RWPE1 (cell line): ENCODE measurements at places on chromosomes 2 and 18.
A peak's percentile ranks its signal among the peaks of the same experiment; 100 is the strongest.

- DNase-seq: no peak
These were observed 2.2 kb downstream of the EPB41L3 start for GRCh38 chr18:5541644-5542043.

- no peak for DNase-seq
These were observed 488.3 kb downstream of the CCDC85A start for GRCh38 chr2:56671973-56672569.

- DNase-seq: peak; percentile 4
These were observed 40.7 kb upstream of the C2orf66 start for GRCh38 chr2:196849895-196850294.

DNA sequence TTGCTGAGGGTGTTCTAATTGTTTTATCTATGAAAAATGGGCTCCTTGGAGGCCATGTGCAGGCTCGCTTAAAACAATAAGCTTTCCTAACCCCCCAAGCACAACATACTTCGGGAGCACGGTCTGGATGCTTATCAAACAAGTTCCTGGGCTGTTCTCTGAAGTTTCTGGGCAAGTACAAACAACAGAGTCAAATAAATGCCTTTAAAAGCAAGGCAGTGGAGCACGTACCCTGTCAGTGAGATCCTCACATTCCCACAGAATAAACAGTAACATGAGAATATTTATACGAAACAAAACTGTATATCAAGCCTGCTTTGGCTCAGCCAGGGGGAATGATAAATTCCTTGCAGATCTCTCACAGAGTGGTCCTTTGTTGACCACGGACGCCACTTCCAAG is 44.8 kb downstream of the FTCDNL1 start:
- no peak for DNase-seq

DNA sequence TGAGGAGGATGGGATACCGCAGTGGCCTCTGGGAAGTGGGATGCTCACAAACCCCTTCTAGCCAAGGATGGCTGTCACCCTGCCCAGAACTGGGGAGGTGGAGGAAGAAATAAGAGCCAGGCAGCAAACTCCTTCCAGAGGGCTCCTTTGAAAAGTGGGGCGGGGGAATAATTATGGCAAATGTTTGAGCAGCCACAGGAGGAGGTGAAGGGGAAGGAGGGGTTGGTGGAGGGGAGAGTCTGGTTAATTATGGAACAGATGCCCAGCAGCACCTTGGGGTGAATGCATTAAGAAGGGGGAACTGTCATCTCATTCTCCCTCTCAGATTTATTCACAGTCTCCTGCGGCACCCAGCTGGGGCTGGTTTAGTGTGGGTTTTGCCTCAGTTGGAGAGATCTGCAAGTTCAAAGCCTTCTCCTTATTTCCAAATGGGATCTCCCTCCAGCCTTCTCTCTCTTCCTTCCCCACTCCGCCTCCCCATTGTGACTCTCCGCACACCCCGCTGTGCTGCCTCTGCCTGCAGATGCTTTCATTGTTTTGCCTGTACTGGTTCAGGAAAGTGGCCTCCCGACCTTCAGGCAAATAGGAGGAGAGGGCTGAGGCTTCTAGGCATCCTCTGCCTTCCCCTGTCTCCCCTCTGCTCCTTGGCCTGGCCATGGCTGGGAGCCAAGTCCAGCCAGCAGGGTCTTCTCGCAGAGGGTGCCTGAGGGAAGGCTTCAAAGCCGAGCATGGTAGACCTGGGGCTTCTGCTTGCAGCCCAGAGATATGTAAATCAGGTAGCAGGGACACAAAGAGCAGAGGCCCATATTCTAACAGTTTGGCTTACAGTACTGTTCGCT is 457.2 kb upstream of the MEX3C start:
- DNase-seq: no peak

- DNase-seq: no peak
These were observed 202.7 kb downstream of the NYAP2 start for GRCh38 chr2:225602205-225602604.

DNA sequence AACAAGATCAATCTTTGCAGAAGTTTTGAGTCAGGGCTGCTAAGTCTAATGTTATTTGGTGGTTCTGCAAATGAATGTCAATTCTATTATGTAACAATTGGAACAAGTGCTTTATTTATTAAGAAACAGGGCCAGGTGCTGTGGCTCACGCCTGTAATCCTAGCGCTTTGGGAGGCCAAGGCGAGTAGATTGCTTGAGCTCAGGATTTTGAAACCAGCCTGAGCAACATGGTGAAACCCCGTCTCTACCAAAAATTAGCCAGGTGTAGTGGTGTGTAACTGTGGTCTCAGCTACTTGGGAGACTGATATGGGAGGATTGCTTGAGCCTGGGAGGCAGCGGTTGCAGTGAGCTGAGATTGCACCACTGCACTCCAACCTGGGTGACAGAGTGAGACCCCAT is 13.2 kb upstream of the RNF103 start:
- DNase-seq: no peak

DNA sequence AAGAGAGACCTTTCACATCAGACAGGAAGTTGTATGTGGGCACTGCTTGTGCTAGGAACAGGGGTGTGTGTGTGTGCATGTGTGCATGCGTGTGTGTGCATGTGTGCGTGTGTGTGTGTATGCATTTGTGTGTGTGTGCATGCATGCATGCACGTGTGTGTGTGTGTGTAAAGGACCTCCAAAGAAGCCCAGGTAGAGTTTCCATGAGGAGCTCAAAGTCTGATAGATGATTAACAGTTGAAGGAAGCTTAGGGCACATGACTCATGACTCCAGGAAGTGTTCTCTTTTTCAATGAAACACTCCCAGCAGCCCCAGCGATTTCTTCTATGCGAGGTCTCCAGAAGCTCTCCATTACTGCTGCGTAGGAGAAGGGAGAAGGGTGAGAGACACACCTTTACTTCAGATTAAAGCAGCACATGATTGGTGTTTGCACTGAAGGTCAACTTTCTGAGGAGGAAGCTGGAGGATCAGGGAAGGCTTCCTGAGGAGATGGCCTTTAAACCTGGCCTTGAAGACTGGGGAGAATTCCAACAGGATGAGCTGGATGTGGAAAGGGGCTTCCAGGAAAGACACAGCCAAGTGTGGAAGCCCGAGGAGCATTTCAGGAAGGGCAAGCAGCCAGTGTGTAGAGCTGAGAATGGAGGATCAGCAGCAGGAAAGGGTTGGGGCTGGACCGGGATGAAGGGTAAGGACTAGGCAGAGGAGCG is 77.7 kb downstream of the SMAD4 start:
- DNase-seq: no peak

DNA sequence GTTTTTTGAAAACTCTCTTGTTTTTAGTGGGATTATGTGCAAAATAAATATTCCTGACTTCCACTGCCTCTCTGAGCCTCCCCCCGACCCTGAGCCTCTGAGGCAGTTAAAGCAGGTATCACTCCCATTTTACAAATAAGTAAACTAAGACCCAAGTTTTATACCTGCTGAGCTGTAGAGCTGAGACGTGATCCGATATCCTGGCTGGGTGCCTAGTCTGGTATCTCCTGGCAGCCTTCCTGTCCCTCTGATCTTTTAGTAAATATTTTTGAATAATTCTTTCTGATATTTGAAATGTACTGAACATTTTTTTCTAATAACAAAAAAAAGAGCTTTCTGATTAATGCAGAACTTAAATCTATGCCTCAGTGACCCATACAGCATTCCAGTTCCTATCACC is 108.3 kb upstream of the NOSTRIN start:
- no peak for DNase-seq

DNA sequence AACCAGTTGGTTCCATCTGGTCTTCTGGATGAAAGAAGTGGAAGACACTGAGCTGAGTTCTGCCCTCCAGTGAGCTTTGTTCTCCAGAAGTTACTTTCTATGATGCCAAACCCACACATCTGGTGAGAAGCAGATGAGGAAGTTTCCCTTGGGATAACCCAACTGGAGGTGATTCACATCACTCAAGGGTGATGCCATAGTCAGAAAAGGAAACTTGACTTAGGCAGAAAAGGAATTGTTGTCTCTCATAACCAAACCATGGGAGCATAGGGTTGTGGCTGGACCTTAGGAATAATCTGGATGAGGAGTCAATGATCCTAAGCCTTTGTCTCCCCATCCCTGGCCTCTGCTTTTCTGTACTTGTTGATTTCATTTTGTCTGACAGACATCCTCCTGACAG is 43.7 kb downstream of the CDC42EP3 start:
- DNase-seq: no peak

- DNase-seq: no peak
These were observed 43.0 kb downstream of the PTGR3 start for GRCh38 chr18:75165926-75166325.

DNA sequence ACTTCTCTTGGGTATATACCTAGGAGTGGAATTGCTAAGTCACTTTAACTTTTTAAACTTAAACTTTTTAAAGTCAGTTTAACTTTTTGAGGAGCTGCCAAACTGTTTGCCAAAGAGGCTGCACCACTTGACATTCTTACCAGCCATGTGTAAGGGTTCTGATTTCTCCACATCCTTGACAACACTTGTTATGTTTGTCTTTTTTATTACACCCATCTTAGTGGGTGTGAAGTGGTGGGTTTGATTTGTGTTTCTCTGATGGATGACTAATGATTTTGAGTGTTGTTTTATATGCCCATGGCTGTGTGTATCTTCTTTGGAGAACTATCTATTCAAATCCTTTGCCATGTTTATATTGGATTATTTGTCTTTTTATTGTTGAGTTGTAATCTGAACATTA is 13.6 kb downstream of the ASAP2 start:
- DNase-seq: no peak

- peak; percentile 77 for DNase-seq
These were observed at the start of gene NEMP2 for GRCh38 chr2:190534310-190535120. NEMP2 (minus strand) TSS chr2:190534722; CDS start chr2:190534655, 67 bp downstream.

DNA sequence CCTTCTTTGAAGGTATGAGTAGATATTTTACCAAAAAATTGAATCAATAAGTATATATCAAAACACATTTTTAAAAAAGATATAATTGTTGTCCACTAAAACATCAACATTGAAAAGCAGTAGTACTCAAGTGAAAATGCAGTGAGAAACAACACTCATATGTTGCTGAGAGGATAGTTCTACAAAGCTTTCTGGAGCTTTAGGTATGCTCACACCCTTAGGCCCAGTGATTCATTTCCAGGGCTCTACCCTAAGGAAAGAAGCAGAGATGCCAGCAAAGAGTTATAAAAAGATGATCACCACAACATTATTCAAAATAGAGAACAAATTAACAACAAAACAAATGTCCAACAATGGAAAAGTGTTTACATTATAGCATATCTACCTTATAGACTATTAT is 197.3 kb upstream of the CCDC150 start:
- peak; percentile 13 for DNase-seq

DNA sequence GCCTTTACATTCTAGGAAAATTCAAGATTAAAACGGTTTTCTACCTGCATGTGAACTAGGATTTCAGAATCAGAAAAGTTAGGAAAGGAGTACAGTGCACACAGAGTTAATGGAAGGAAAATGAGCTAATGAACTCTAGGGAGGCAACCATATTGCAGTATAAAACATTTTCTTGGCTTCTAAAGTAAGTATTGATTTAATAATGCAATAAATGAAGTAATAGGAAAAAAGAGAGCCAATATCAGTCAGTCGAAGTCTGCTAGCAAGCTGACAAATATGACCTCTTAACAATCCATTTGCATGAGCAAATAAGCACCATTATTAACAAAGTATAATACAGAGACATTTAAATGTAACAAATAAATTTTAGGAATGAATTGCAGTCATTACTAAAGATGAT is 80.2 kb upstream of the COL3A1 start:
- no peak for DNase-seq

DNA sequence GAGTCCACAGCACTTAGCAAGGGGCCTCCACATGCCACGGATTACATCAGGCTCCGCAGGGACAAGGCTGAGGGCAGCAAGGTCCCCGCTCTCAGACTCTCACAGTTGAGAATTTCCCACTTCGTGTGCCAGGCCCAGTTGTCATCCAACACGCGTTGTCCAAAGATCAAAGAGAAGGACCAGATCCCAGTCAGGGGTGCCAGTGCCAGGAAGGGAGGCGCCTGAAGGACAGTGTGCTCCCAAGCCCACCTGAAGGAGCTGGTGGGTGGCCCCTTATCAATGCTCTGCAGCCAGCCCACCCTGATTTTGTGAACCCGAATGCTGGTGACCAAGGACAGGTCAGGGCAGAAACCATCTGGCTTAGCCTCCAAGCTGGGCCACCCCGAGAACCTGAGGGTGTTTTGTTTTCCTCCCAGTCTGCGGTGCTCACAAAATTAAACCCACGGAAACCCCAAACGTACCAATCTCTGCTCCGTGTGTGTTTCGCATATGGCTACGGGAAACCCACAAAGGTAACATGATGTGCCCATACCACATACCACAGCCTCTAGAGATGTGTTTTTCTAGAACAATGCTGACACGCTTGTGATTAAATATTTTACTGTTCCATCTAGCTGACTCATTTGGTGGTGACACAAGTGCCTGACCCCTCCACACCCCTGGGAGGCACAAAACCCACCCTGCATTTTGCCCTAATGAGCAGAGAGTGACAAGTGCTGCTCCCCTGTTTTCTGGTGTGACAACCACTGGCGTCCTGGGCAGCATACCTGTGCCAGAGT is 24.5 kb downstream of the CRACDL start:
- peak; percentile 23 for DNase-seq
